ENCODE measurements at places on chromosomes 12 and 14.

DNA sequence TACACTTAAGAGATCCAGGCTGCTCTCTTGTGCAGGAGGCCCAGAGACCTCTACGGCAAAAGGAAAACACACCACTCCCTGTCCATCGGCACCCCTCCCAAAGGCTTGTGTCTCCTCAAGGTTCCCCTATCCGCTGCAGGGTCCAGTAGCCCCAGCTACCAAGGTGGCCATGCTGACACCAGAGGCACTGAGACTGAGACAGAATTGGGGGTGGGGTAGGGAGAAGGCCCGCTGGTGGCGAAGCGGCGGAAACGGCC, 590 bp downstream of the DDIT3 start:
- DNase-seq: no peak

DNA sequence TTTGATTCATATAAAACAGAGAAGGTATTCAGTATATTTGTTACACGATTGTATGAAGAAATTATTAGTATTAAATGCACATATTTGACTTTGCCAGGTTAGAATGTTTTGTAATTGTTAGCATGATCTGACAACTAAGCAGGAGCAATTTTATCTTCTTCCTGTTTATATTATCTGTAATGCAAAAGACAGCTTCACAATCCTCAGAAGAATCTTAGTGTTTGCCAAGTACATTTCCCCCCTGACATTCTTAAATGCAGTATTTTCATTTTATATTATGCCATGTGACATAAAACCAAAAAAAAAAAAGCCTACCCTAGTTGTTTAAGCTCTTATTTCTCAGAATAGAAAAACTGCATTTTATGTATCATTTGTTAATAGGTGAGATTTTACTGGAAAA, 469.4 kb downstream of the FOXG1 start:
- DNase-seq: no peak

- no peak for DNase-seq
Measured at GRCh38 chr12:118682656-118683055, 298.7 kb upstream of the SRRM4 start.

DNA sequence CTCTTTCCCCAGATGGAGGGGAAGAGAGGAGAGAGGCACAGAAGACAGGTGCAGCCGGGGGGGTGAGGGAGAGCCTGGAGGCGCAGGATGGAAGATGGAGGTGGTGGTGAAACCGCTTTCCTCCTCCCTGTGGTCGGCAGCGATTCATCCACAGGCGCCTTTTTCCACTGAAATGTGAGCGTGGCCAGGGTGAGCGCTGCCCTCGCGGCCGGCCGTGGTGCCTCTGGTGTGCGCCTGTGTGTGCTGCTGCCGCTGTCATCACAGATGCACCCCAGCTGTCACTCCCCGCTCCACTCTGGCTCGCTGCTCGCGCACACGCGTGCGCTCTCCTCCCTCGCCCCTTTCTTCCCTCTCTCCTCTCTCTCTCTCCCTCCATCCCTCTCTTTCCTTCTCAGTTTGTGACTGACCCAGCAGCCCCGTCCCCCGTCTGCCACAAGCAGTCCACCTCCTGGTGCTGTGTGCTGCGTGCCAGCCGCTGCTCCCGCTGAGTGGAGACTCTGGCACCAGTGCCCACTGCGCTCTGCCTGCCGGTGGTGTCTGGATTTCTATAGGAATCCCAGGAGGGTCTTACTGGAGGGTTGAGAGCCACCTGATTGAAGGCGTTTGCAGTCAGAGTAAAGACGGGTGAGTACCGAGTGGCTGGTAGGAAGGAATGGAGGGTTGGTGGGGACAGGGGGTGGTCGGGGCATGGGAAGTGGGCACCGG, at the start of gene LRTM2:
Gene LRTM2 (plus strand): TSS at position 375 of the 705 bp plus-strand sequence. CDS start 7,584 bp downstream, outside the sequence.
- no peak for DNase-seq

DNA sequence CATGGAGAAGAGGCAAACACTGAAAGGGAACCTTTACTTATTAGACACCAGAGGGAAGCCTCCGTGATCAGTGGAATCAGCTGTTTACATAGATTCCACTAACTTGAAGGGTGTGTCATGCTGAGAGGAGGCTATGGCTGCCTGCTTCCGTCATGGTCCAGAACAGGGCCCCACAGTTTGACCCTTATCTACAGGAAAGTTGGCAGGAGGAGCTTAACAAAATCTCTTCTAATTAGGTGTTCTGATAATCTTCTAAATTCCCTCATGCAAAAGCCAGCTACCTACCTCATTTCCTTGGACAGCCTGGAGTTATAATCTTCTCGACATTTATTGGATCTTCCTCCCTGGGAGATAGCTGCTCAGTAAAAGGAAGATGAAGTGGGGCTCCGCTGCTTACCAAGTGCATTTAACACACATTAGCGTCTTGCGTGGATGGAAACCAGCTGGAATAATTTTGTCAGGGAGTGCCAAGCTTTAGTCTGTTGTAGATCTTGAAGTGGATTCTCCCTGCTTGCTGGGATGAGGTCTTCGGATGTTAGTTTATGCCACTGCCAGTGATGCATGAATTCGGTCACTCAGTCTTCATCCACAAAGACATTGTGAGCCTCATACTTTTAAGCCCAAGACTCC, 171.0 kb downstream of the PAH start:
- no peak for DNase-seq

GRCh38 chr14:48738186-48738925, 847.8 kb downstream of the RPS29 start:
- no peak for DNase-seq

DNA sequence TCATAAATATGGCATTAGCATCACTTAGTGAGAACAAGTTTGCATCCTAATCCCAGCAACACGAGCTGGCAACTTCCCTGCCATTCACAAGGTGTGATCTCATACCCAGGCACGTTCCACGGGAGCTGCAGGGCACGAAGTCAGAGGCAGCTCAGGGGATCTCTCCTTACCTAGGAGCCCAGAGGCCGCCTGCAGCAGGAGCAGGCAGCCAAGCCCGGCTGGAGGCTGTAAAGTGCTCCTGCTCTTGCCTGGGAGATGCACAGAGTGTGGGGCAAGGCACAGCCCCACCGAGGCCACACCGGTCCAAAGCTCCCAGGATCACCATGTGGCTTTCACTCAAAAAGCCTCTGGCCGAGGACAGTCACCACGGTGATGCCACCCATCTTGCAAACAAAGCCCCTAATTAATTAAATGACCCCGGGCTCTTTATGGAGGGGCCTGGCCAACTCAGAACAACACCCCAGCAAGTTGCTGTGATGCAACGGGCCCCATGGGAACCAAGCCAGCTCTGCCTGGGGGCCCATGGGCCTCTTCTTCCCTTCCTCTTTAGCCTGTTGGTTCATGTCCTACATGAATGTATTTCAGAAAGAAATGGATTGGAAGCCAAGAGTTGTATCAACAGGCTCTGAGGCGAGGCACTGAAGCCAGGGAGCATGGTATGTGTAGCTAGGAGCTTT, 26.5 kb downstream of the NUAK1 start:
- no peak for DNase-seq

GRCh38 chr14:63542231-63542999, 762 bp downstream of the PPP2R5E start:
- no peak for DNase-seq

- DNase-seq: no peak
Measured at GRCh38 chr14:105492031-105492970, 1.3 kb downstream of the TEDC1 start.

GRCh38 chr14:27917896-27918295, 848.7 kb upstream of the FOXG1 start:
- no peak for DNase-seq

DNA sequence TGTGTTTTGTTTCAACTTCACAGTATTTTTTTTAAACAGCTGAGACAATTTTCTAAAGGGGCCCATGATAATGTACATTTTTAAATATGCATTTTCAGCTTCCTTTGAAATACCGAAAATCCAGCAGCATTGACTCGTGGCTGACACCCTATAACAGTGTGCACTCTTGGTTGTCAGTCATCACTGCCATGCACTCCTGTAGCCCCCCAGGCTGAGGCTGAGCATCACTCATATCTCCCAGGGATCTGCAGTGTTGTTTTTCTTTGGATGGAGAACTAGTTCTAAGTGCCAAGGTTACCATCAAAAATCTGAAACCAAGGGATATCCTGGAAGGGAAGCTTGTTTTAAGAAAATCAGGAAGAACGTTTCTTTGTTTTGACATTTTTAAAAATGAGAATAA, 81.2 kb downstream of the C14orf132 start:
- DNase-seq: no peak

- no peak for DNase-seq
Measured at GRCh38 chr14:75566752-75567151, 11.7 kb upstream of the FLVCR2 start.

GRCh38 chr12:75838309-75838708, 193.3 kb downstream of the PHLDA1 start:
- no peak for DNase-seq

- DNase-seq: no peak
Measured at GRCh38 chr12:129903956-129904829, at the start of gene TMEM132D. TMEM132D (minus strand) TSS chr12:129904025.

DNA sequence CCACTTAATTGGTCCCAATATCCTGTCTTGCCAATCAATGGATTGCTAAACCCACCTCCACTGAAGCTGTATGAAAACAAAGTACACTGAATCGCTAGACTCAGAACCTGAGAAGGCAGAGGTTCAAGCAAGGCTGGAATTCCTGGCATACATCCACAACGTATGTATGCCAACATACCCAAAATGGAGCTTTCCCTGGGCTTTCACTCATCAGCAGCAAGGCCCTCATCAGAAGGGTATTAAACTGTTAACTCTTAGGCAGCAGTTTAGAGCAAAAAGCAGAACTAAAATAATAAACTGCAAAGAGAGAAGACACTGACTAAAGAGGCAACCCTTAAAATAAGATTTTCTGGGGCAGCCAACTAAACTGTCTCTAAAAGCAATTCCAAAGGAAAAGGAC, 13.6 kb downstream of the MED13L start:
- no peak for DNase-seq

- no peak for DNase-seq
Measured at GRCh38 chr12:49537231-49537751, 1.5 kb upstream of the KCNH3 start.
